ENCODE measurements at places on chromosomes 7 and 10.
A peak's percentile ranks its signal among the peaks of the same experiment; 100 is the strongest.

- no peak for DNase-seq
Observed at GRCh38 chr7:69775231-69775771, 177.0 kb downstream of the AUTS2 start.

- DNase-seq = no peak
Observed at GRCh38 chr7:126079151-126079550, 1149.5 kb upstream of the POT1 start.

DNA sequence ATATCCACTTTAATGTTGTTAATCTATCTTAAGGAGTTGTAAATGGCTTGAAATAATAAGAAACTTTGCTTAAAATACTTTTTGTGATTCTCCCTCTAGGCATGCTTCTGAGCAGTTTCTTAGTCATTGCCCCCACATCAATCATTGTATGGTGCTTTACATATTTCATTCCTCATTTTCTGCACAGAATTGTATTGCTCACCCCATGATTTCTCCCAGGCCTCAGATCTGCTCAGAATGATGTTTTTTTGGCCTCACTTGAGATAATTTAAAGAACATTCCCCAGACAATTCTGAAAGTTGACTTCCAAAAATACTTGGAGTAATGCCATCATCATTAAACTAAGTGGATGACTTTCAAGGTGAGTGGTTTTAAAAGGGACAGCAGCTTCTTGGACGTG lies 82.1 kb upstream of the PRPS1L1 start:
- no peak for DNase-seq

DNA sequence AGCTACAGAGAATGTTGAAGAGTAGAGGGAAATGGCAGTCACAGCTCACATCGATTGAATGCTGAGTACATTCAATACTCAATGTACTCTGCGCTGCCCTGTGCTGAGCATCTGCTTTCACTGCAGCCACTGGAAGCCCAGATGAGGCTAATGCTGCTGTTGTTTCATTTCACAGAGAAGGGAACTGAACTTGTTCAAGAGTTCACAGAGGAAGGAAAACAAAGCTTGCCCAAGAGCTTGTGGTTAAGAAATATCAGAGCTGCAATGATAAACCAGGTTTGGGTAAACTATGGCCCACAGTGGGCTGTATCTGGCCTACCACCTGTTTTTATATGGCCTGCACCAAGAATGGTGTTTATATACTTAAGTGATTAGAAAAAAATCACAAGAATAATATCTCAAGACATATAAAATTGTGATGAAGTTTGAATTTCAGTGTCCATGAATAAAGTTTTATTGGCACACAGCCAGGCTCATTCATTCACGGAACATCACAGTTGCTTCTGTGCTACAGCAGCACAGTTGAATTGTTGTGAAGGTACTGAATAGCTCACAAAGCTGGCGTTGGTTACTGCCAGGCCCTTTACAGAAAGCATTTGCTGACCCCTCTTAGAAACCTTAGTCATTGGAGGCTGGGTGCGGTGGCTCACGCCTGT lies 64.1 kb downstream of the CFAP58 start:
- no peak for DNase-seq

- DNase-seq = no peak
Observed at GRCh38 chr7:107446531-107446930, 23.3 kb upstream of the GPR22 start.

DNA sequence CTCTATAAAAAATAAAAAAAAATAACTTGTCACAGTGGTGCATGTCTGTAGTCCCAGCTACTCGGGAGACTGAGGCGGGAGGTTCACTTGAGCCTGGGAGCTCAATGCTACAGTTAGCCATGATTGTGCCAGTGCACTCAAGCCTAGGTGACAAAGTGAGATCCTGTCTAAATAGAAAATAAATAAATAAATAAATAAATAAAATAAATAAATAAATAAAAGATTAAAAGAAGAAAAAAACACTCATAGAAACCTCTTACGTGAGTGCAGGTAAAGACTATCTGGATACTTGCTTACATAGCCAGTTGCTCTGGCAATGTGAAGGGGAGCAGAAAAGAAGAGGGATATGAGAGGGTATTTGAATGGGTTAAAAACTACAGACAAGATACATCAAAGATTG lies 242.5 kb upstream of the PCDH15 start:
- DNase-seq = no peak

- no peak for DNase-seq
Observed at GRCh38 chr7:108455551-108455997, 662 bp downstream of the NRCAM start.

- DNase-seq = no peak
Observed at GRCh38 chr10:125162120-125162931, 2.0 kb upstream of the CTBP2 start.

DNA sequence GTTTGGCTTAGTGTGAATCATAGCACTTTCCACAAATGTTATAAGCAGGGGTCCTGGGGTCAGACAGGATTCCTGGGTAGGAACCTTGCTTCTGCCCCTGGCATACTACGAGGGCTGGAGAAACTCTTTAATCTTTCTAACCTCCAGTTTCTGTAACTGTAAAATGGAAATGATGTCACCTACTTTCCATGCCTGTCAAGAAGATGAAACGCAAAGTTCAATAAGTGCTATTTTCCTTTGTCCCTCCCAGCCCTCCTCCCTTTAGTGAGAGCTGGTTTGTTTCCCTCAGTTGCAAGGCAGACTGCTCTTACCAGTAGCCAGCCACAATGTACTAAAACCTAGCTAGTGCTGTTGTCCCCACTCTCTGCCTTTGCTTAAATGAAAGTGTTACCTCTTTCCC lies 117.1 kb upstream of the HPS1 start:
- DNase-seq = no peak

- no peak for DNase-seq
Observed at GRCh38 chr10:98242823-98243222, 25.2 kb downstream of the LOXL4 start.

GRCh38 chr10:70982443-70982842 lies 94.1 kb upstream of the PCBD1 start:
- DNase-seq = no peak

GRCh38 chr10:31836569-31837406 lies 91.8 kb downstream of the ARHGAP12 start:
- no peak for DNase-seq

GRCh38 chr7:35747611-35748010 lies 52.7 kb upstream of the HERPUD2 start:
- no peak for DNase-seq

DNA sequence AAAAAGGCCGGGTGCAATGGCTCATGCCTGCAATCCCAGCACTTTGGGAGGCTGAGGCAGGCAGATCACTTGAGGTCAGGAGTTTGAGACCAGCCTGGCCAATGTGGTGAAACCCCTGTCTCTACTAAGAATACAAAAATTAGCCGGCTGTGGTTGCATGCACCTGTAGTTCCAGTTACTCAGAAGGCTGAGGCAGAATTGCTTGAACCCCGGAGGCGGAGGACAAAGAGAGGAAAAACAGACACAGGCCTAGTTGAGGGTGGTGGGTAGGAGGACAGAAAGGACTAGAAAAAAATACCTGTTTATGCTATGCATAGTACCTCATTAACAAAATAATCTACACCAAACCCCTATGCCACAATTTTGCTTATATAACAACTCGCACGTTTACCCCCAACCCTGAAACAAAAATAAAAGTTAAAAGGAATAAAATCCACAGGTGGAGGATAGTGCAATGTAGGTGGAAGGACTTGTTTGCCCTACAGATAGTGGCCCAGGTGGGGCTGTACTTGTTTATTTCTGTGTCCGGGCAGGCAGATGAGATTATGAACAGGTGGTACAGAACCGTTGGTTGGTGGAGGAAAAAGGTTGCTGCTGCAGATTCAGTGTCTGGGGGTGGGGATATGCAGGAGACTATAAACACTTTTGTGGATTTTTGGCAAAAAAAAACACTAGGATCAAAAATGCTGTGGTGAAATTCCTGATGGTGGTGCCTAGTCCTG lies 5.1 kb downstream of the ZNF680 start:
- DNase-seq = no peak

GRCh38 chr7:16702441-16702840 lies 51.1 kb upstream of the TSPAN13 start:
- DNase-seq = no peak

DNA sequence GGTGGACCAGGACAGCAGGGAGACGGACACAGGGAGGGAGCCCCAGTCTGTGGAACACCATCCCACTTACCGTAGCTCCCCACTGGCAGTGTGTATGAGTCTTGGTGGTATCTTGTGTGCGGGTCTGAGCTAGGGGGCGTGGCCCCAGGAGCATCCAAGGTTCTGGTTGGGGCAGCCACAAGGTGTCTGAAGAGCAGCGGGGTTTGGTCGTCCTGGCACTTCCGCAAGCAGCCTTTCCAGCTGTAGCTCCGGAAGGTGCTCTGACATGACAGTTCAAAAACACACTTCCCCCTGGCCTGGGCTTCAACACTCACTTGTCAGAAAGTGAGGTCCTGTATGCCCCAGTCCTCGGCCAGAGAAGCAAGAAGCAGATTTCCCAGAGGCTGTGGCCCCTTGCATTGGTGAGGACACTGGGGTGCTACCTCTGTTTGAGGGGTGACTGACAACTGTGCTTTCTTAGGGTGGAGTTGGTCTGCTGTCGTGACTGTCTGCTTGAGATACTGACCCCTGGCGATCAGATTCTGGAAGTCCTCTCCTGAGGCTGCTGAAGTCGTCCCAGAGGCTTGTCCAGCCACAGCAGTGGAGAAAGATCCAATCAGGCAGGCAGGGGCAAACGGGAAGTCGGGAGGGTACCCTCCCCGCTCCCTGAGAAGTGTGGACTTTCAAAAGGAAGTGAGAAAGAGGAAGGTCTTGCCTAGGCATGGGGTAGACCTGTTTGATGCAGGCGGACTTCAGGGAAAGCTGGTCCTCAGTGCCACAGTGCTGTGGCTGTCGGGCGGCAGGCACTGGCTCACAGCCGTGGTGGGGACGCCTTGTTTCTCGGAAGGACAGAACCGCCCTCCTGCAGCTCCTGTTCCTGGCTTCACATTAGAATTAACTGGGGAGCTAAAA lies 51.4 kb upstream of the PFKFB3 start:
- DNase-seq = peak; percentile 54

GRCh38 chr10:54094321-54094720 lies 706.7 kb downstream of the PCDH15 start:
- no peak for DNase-seq

DNA sequence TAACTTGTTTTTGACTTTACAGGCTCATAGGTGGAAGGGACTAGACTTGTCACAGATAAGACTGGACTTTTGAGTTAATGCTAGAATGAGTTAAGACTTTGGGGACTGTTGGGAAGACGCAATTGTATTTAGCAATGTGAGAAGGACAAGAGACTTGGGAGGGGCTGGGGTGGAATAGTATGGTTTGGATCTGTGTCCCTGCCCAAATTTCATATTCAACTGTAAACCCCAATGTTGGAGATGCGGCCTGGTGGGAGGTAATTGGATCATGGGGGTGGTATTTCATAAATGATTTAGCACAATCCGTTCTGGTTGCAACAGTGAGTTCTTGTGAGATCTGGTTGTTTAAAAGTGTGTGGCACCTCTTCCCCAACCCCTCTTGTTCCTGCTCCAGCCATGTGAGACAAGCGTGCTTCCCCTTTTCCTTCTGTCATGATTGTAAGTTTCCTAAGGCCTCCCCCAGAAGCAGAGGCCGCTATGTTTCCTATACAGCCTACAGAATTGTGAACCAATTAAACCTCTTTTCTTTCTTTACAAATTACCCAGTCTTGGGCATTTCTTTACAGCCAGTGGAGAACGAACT lies 22.6 kb downstream of the RNF216 start:
- no peak for DNase-seq

- DNase-seq = no peak
Observed at GRCh38 chr10:42963312-42963711, 113.6 kb upstream of the RET start.

GRCh38 chr10:6778992-6779701 lies 199.1 kb upstream of the PRKCQ start:
- DNase-seq = peak; percentile 19
